ENCODE measurements at places on chromosomes 2 and 18.

DNA sequence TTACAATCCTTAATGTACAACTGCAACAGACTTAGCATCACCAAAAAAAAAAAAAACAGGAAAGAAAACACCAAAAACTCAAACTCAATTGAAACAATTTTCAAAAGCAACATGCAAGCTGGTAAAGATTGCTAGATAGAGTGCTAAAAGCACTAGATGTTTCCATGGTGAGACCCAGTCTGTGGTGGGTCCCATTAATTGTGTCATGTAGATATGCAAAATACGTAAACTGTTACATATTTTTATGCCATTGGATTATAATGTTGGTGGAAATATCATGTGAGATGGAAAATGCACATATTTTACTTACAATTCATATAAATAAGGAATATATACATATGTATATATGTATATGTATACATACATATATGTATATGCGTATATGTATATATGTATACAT lies 30.5 kb downstream of the CSRNP3 start:
- DNase-seq: no peak

- DNase-seq: no peak
Observed at GRCh38 chr2:106516436-106516835, 29.3 kb downstream of the CD8B2 start.

DNA sequence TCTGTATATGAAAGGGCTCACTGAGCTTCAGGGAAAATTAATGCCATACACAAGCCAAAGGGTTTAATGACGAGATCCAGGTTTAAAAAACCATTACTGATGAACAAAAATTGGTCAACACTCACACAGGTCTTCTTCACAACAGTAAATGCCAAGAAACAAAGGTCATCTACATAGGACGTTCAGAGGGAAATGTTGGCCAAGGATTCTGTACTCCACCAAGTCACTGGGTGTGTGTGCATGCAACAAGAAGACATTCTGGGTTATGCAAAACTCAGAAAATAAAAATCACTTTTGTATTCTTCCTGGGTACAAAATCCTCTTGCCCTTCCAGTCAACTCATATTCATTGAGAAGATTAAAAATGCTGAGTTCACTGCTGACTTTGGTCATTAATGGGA lies 78.3 kb downstream of the ACTR2 start:
- no peak for DNase-seq

DNA sequence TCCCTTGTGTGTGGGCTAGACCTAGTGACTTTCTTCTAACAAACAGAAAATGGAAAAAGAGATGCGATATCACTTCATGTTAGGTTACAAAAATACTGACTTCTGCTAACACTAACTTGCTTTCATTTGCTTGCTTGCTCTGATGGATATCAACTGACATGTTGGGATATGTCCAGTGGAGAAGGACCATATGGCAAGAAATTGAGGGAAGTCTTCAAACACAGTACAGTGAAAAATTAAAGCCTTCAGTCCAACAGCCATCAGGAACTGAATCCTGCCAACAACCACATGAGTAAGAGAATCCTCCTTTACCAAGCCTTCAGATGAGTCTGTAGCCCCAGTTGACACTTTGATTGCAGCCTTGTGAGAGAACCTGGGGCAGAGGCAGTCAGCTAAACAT lies 143.9 kb downstream of the MAIP1 start:
- DNase-seq: no peak

GRCh38 chr18:13353084-13353823 lies 134.7 kb downstream of the LDLRAD4 start:
- peak; percentile 57 for DNase-seq

- DNase-seq: no peak
Observed at GRCh38 chr2:63669596-63669995, 80.8 kb downstream of the MDH1 start.

DNA sequence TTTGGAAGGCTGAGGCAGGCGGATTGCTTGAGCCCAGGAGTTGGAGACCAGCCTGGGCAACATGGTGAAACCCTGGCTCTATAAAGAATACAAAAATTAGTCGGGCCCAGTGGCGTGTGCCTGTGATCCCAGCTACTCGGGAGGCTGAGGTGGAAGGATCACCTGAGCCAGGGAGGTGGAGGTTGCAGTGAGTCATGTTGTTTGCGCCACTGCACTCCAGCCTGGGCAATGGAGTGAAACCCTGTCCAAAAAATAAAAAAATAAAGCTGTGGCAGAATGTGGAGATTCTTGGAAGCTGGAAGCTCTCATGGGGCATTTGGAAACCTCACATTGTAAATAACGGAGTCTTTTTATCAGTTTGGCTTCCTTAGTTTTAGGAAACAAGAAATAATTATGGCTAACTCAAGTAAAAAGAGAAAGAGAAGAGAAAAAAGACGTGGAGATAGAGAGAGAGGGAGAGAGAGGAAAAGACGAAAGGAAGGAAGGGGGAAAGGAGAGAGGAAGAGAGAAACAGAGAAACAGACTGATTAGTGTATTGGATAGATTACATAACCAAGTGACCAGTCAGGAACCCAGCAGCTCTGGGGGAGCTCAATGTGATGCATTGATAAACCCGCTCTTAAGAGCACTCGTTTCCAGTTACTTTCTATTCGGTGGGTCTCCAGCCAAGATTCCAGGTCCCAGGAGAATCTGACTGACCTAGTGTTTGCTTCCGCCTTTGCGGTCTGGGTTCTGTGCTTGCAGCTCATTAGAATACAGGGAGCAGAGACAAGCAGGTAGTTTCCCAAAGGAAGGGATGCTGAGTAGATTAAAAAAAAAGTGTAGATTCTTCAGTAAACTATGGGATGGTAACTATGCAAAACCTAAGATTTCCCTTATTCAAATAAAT lies 1.1 kb upstream of the SPAST start:
- peak; percentile 49 for DNase-seq

- DNase-seq: no peak
Observed at GRCh38 chr2:71962911-71963694, 184.6 kb downstream of the CYP26B1 start.

DNA sequence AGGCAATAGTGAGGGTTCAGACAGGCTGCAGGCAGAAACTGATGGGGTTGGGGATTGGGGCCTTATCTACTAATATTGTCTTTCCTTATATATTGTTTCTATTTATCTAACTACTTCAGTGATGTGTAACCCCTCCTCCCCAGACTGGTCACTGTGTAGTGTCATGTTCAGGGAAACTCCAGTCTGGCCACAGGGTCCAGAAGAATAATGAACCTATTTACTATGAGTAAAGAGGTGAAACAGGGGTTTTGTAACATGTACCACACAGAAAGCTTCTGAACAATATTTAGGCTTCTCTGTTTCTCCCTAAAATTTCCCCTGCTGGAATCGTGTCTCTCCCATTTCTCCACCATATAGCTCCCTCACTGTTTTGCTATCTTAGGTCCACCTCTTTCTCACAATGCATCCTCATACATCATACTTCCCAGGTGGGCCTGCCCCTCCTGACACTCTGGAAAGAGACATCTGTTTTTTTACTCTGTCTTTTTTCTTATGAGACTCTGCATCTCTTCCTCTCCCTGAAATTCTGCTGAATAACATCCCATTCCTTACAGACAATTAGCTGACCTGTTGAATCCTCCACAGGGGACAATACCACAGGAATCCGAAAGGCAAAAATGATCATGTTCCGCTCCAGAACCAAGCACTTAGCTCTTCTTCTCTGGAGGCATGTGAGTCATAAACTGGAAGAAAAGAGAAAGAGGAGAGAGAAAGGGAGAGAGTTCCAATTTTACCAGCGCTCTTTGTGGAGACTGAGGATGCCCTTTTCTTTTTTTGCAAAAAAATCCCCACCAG lies 154.8 kb downstream of the ZEB2 start:
- peak; percentile 76 for DNase-seq

DNA sequence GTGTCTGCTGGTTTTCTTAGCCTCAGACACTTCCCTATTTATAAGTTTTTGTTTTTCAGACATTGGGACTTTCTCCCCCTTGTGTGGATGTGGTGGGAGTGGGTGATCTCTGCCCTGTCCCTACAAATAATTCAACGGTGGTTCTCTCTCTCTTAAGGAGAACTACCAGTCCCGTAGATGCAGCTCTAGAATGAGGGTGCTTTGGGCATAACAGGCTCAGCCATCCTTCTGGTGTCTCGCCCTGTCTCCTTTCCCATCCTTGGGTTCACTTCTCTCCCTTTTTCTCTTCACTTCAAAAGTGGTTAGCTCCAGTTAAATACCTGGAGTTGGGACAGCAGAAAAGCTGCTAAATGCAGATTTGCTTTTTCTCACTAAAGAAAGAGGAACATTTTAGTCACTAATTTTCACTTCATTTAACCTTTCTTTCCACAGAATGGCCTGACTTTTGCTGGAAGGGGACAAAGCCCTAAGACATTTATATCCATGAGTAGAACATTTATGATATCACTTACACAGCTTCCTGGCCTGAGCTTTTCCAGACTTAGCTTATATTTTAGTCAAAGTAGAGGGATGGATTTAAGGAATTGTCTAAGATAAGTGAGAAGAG lies 121.2 kb upstream of the CXCR4 start:
- no peak for DNase-seq

- DNase-seq: no peak
Observed at GRCh38 chr2:146918280-146918679, 926.5 kb upstream of the ACVR2A start.

- no peak for DNase-seq
Observed at GRCh38 chr18:44039826-44040225, 640.9 kb upstream of the SETBP1 start.

DNA sequence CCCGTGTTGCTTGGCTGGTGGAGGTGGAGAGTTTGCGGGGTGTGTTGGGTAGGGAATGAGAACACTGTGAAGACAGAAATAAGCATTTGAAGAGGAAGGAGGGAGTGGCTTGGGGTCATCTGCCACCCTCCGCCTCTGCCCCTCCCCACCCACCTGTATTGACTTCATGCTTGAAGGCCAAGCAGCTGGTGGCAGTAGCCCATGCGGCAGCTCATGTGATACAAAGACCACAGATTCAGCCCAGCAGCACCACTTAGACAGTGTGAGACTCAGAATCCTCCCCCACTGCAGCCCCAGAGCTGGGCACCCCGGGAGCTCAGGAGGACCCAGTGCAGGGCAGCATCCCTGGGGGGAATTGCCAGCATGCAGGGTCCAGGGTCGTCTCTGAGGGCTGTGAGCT lies 15.4 kb downstream of the NPPC start:
- DNase-seq: no peak

GRCh38 chr2:98880266-98881152 lies 55.5 kb downstream of the CRACDL start:
- no peak for DNase-seq

GRCh38 chr2:118750959-118751565 lies 96.4 kb downstream of the EN1 start:
- no peak for DNase-seq

GRCh38 chr2:170434900-170435621 lies 257.1 kb downstream of the MYO3B start:
- no peak for DNase-seq

- no peak for DNase-seq
Observed at GRCh38 chr2:163401481-163401880, 334.3 kb downstream of the FIGN start.

- no peak for DNase-seq
Observed at GRCh38 chr2:235740821-235741220, 247.0 kb downstream of the AGAP1 start.

- DNase-seq: no peak
Observed at GRCh38 chr2:241887806-241888522, 18.4 kb downstream of the RTP5 start.

GRCh38 chr2:10993001-10993481 lies 81.3 kb downstream of the KCNF1 start:
- DNase-seq: no peak

DNA sequence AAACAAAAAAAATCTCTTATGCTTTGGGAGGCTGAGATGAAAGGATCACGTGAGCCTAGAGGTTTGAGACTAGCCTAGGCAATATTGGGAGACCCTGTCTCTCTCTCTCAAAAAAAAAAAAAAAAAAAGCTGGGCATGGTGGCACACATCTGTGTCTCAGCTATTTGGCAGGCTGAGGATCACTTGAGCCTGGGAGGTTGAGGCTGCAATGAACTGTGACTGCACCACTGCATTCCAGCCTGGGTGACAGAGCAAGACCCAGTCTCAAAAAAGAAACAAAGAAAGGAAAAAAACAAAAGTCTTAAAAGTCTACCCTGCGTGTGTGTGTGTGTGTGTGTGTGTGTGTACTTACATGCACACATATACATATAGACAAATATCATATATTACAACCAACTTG lies 25.3 kb upstream of the OR6B3 start:
- DNase-seq: no peak

GRCh38 chr2:80008596-80008995 lies 296.0 kb downstream of the LRRTM1 start:
- DNase-seq: no peak

DNA sequence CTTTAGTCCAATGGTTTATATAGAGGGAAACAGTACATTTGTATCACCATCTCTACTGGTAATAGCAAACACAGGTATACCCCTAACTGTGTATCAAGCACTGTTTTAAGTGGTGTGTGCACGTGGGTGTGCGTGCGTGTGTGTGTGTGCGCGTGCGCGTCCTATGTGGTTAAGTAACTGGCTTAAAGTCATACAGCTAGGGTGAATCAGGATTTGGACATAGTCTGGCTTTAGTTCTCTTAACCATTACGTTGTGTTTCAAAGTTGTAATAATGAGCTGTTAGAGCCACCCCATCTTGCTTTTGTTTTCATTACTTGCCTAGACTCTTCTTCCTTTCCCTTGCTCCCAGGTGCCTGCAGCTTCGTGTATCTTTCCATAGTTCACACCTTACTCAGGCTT lies 2.1 kb downstream of the HADHB start:
- DNase-seq: peak; percentile 38

- no peak for DNase-seq
Observed at GRCh38 chr2:224259831-224260230, 142.1 kb downstream of the FAM124B start.

GRCh38 chr2:129006135-129006886 lies 687.6 kb upstream of the HS6ST1 start:
- DNase-seq: no peak

- no peak for DNase-seq
Observed at GRCh38 chr2:8225798-8226197, 456.1 kb upstream of the ID2 start.

GRCh38 chr2:28602751-28603639 lies 107.1 kb downstream of the PLB1 start:
- DNase-seq: no peak

GRCh38 chr2:175579646-175580045 lies 398.1 kb upstream of the ATP5MC3 start:
- DNase-seq: peak; percentile 53

DNA sequence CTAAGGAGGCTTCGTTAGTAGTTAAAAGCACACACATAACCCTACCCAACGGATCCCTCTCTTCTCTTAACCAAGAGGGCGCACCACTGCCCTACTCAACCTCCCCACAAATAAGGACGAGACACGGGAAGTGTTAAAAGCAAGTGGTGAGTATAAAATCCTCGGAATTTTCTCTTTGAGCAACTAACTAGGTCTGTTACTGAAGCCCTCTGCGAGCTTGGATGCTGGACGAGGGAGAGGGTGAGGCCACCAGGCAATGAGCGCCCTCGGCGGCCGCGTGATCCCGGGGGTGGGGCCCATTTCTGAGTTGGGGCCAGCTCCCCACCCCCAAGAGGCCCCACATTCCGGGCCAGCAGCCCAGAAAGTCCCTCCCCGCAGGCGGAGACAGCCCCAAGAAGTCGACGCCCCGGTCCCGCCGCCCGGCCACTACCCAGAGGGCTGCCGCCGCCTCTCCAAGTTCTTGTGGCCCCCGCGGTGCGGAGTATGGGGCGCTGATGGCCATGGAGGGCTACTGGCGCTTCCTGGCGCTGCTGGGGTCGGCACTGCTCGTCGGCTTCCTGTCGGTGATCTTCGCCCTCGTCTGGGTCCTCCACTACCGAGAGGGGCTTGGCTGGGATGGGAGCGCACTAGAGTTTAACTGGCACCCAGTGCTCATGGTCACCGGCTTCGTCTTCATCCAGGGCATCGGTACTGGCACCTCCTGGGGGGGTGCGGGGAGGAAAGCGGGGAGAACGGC lies at the start of gene CYBRD1:
Gene CYBRD1, plus strand, starts transcription at position 423 of the 736 bp plus-strand sequence. Its CDS starts 72 bp downstream, at position 495.
- peak; percentile 85 for DNase-seq

GRCh38 chr2:60440079-60440766 lies 113.2 kb downstream of the BCL11A start:
- no peak for DNase-seq

All from suppressor macrophage treated with lipopolysaccharide for 1 hour (primary cell).